ENCODE measurements at places on chromosomes 6 and 20. TPM values are rescaled to one million over a fixed set of nuclear protein-coding genes. Genes with fewer than 3 reads are reported as not detected.

DNA sequence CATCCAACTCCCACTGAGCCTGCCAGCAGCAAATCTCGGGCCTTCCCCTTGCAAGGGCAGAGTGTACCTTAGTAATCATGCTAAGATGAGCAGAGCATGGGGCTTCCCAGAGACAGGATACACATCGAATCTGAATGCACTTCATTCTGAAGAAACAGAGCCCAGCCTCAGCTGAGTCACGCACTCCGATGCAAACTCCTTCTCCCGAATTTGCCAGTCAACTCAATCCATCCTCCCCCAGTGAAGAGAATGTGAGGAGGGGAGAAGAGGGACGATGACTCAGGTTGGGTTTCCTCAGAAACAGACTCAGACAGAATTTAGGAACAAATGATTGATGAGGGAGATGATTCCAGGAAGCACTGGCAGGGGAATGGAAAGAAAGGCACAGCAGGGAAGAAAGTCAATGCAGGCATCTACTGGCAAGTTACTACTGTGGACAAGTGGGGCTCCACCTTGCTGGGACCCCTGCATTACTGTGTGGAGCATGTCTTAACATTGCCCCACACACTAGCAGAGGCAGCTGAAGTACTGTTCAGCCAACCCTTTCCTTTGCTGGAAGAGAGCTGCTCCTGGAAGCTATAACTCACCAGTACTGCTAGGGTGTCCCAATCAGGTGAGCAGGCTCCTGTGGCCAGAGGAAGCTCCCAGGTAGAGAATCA lies 251.6 kb downstream of the ADGB start:
- DNase-seq: no peak

GRCh38 chr6:45116714-45117410 lies 211.3 kb upstream of the RUNX2 start:
- DNase-seq: no peak

GRCh38 chr6:104227508-104227907 lies 632.2 kb downstream of the HACE1 start:
- no peak for DNase-seq

DNA sequence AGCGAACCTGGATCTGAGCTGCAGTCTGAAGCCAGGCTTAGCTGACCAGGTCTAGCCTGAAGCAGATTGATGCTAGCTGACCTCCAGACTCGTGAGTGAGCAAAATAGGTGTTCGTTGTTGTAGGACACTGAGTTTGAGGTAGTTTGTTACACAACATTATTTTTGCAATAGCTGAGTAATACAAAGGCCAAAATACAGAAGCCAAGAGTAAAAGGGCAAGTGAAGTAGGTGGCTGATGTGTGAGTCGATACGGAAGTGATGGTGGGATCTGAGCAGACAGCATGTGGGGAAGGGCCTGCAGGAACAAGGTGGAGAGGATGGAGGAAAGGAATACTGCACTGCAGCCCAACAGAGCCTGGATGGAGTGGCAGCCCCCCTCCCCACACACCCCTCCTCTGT lies 8.5 kb upstream of the SPATS1 start:
- DNase-seq: no peak

DNA sequence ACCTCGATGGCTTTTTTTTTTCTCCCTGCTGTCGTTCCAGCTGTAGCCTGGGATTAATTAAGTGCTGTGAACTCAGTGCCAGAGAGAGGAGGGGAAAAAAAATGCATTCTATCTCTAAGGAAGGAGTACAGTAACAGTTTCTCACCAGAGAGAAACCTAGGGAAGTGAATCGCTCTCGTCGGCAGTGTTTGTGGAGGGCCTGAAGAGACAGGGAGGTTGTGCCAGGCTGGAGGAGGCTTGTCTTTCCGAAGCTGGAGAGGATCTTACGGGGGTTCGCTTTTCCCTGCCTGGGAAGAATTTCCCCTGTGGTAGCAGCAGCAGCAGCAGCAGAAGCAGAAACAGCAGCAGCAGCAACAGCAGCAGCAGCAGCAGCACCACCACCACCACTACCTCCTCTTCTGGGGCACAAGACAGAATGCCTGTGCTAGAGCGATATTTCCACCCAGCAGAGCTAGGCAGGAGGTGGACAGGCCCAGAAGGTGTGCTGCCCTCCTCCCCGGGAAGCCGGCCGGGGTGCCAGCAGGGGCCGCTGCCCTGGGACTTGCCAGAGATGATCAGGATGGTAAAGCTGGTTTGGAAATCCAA lies 186.5 kb downstream of the PDE7B start:
- no peak for DNase-seq

The MYL9 gene
- total RNA-seq: 31.0 TPM

GRCh38 chr6:12200015-12200564 lies 90.1 kb upstream of the EDN1 start:
- no peak for DNase-seq

DNA sequence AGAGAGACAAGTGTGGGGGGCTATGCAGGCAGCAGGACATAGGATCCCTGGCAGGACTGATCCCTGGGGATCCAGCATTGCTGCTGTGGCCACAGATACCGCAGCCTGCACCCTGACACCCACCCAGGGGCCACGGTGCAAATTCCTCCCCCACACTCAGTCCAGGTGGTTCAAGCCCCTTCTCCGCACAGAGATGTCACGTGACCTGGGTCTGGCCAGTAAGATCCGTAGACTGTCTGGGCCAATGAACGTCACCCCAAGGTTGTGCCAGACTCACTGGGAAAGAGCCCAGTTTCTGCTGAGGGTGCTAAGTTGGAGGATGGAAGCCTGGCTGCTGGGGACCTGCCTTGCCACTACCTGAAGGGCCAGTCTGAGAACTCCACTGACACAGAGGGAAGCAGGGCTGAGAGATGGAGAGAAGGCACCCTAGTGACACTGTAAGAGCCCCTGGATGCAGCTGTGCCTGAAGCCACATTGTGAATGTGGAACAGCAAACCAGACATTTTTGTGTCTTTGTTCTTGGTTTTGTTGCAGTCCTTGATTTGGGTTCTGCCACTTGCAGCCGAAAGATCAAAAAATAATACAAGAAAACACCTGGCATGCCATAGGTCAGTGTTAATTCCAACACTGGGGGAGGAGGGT lies 228.6 kb downstream of the PREX1 start:
- no peak for DNase-seq

DNA sequence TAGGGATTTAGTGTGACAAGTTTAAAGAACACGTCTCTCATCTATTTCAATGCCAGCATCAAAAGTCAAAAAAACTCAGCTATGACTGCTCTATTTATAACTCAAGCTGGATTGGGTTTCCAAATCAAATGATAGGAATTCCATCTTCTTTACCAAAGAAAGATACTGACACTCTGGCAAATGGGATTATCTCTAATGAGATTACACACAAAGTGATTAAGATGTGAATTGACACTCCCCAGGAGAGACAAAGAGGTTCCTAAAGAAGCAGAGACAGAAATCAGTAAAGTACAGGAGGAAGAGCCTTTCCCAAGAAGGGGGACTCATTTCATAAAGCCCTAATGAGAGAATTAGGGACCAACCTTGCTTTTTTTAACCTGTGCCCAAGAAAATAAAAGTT lies 92.1 kb downstream of the ID4 start:
- no peak for DNase-seq

The HMGCLL1 gene
- 0.96 TPM for total RNA-seq

- no peak for DNase-seq
Observed at GRCh38 chr20:1101533-1101932, 16.9 kb upstream of the PSMF1 start.

DNA sequence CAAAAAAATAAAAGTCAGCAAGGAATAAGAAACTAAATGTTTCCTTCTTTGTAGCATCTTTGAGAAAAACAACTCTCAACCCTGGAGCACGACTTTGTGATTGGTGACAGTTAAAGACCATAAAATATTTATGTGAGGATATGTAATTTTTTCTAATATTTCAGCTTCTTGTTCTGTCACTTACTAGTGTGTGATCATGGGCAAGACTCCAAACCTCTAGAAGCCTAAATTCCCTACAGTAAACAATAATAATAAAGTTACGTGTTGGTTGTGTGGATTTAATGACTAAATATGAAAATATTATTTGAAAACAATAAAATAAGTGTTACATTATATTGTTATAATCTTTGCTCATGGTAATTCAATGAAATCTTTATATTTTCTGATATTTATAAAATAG lies 735.6 kb upstream of the MARCKS start:
- no peak for DNase-seq

DNA sequence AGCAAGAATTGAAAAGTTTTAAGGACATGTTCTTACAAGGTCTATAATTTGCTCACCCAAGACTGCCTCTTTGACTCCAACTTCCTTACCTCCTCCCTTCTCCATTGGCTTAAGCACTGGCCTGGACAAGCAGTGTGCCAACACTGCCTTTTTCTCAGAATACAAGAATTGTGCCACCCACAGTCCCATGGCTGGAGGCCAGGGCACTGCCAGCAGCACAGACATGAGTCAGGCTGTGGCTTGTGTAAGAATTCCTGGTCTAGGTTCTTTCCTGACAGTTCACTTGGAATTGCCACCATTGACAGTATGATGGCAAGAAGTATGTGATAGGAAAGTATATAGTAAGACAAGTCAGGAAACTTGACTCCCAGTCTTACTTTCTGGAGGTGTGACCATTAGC lies 202.7 kb upstream of the MARCKS start:
- no peak for DNase-seq

- DNase-seq: no peak
Observed at GRCh38 chr6:43336382-43336781, 27.8 kb upstream of the CRIP3 start.

The MAFB gene
- 6.1 TPM for total RNA-seq

The HDGFL1 gene
- total RNA-seq: not detected

- no peak for DNase-seq
Observed at GRCh38 chr6:169935348-169935718, 183.9 kb downstream of the ERMARD start.

- DNase-seq: no peak
Observed at GRCh38 chr20:33263784-33264183, 19.2 kb upstream of the BPIFB1 start.

DNA sequence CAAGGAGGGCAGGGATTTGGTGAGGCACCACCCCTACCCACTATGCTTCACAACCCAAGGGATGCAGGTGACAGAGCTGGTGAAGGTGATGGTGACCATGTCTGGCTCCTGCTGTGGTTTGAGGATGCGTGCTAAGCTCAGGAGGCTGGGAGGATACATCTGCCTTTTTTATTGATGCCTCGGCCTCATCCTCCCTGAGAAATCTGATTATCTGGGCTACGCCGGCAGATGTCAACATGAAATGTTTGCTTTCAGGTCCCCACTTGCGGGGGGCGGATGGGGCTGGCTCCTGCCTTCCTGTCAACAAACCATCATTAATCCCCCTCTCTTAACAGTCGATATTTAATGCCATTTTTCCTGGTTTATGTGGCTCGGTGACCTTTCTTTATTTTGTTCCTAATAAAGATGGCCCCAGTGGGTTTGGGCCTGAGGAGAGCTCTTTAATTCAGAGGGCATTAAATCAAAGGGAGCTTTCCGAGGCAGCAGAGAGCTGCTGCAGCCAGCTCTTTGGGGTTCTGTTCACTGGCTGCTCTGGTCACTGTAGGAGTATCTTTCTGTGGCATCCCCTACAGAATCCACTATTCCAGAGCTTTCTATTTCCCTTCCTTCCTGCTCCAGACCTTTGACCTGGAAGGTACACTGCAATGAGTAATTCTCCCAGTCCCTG lies 33.5 kb upstream of the LRFN2 start:
- no peak for DNase-seq

DNA sequence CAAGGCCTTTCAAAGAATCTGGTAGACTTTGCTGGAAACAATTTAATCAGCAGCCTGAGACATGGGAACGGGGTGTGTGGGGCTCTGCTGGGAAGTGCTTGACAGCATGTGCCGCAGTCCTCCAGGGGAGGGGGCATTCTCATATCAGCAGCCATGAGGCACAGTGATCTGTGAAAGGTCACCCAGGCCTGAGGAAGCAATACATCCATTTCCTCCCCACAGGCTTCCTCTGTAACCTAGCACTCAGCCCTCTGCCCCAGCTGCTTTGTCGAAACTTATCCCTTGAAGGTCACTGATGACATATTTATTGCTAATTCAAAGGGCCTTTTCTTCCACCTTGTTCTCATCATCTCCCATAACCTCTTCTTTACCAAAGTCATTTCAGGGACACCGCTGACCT lies 103.3 kb downstream of the TNFAIP3 start:
- DNase-seq: no peak

The NKX2-2 gene
- total RNA-seq: 15.5 TPM

The EEF1A2 gene
- 11.8 TPM for total RNA-seq

GRCh38 chr6:47581591-47581990 lies 104.0 kb downstream of the CD2AP start:
- no peak for DNase-seq

GRCh38 chr6:44219053-44219814 lies 2.5 kb downstream of the MYMX start:
- DNase-seq: peak; percentile 59

The SLC16A10 gene
- 8.1 TPM for total RNA-seq

DNA sequence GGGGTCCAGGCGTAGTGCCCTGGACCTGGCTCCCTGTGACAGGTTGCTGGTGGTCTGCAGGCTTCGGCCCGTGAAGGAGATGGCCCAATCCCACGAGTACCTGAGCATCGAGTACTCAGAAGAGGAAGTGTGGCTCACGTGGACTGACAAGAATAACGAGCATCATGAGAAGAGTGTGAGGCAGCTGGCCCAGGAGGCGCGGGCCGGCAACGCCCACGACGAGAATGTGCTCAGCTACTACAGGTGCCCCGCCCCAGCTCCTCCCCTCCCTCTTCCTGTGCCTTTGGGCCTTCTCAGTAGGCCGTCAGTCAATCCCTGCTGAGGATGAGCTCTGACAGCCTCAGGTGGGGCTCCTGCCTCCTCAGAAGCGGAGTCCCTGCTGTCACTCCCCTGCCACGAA lies 42.6 kb downstream of the UQCC2 start:
- DNase-seq: no peak

DNA sequence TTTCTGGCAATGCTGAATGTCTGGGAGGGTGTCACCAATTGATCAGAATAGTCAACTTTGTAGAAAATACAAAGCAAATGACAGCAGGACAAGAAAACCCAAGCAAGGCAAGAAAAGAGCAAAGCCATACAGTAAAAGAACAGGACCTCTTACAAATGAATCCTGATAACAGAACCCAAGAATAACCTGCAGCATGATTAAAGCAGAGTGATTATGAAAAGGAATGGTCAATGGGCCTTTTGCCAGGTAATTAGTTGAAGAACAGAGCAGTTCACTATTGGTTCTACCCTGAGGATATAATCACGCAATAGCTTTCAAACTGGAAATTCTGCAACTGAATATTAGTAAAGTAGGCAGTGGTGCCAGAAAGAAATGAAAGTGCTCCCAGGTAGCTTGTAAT lies 319.8 kb downstream of the FRK start:
- no peak for DNase-seq

The SYCP2 gene
- 1.4 TPM for total RNA-seq

- DNase-seq: peak; percentile 64
Observed at GRCh38 chr6:32244946-32245398, 21.1 kb upstream of the NOTCH4 start.

The C6orf52 gene
- total RNA-seq: 4.8 TPM
